T-helper 2 cell treated with Interferon-gamma antibody and Interleukin-4, amounts not matched to agents 100 ng/mL and 5 ng/mL, for 36 hours (primary cell): ENCODE measurements at places on chromosomes 5 and 9. TPM values are rescaled to one million over a fixed set of nuclear protein-coding genes. Genes with fewer than 3 reads are reported as not detected.

The CCL28 gene
- 15.2 and 16.4 TPM in 2 replicates for total RNA-seq

The OSMR gene
- total RNA-seq = not detected in 2 replicates

The SH3RF2 gene
- 0.14 and 0.45 TPM in 2 replicates for total RNA-seq

The PDE8B gene
- total RNA-seq = 0.20 and 0.43 TPM in 2 replicates

The OBP2B gene
- not detected in 2 replicates for total RNA-seq

The IL33 gene
- total RNA-seq = not detected in 2 replicates

The NR4A3 gene
- total RNA-seq = 2.3 and 2.8 TPM in 2 replicates

The SLC24A2 gene
- not detected in 2 replicates for total RNA-seq

The ICE1 gene
- 29.5 and 29.9 TPM in 2 replicates for total RNA-seq

The NACC2 gene
- 3.2 and 3.7 TPM in 2 replicates for total RNA-seq

The PRUNE2 gene
- total RNA-seq = 0.93 and 1.1 TPM in 2 replicates

The TAF1L gene
- 0.05 and 0.07 TPM in 2 replicates for total RNA-seq

The SPINK13 gene
- not detected in 2 replicates for total RNA-seq

The LRRC19 gene
- total RNA-seq = not detected in 2 replicates

The BNC2 gene
- total RNA-seq = not detected in 2 replicates

The TMOD1 gene
- 0.68 and 1.1 TPM in 2 replicates for total RNA-seq

The ACTBL2 gene
- not detected in 2 replicates for total RNA-seq

The CCDC171 gene
- total RNA-seq = 0.98 and 1.5 TPM in 2 replicates

The ZBTB5 gene
- total RNA-seq = 10.3 and 10.7 TPM in 2 replicates

The PCDHA7 gene
- not detected in 2 replicates for total RNA-seq

The PRDM9 gene
- total RNA-seq = not detected in 2 replicates

The GPR150 gene
- total RNA-seq = 0.30 and 0.48 TPM in 2 replicates

The SAPCD2 gene
- 32.9 TPM in 2 replicates for total RNA-seq

The ANKRD18A gene
- total RNA-seq = 2.1 and 4.5 TPM in 2 replicates

The ALAD gene
- total RNA-seq = 36.6 and 36.8 TPM in 2 replicates

The TMEM232 gene
- total RNA-seq = 0.45 and 0.75 TPM in 2 replicates

The NEUROG1 gene
- not detected in 2 replicates for total RNA-seq

The FOXD4L6 gene
- not detected in 2 replicates for total RNA-seq

The SOX30 gene
- 0.11 and 0.16 TPM in 2 replicates for total RNA-seq

The ELAVL2 gene
- total RNA-seq = not detected in 2 replicates

The HMMR gene
- total RNA-seq = 46.1 and 46.6 TPM in 2 replicates

The SLC31A1 gene
- total RNA-seq = 8.8 and 10.0 TPM in 2 replicates

The CYLC2 gene
- total RNA-seq = not detected in 2 replicates

The TAF11L6 gene
- not detected in 2 replicates for total RNA-seq
